ENCODE measurements at places on chromosomes 2 and 18.

- DNase-seq = no peak
These were observed 66.8 kb upstream of the RIOK3 start for GRCh38 chr18:23386317-23386716.

DNA sequence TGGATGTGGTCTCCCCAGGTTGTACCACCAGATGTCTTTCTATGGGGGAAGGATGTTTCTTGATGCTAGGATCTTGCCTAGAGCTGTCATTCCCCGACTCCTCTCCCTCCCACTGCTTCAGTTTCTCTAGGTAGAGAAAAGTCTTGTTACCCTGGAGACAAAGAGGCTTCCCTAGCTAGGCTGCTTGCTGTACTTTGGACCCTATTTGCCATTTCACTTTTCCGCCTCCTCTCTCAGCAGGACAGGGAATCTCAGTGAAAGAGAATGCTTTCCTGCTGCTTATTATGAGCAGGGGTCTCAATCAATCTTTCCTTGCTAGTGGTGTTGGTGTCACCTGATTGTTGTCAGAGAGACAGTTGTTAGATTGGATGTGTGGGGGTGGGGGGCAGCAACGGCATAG is 818.8 kb upstream of the GYPC start:
- no peak for DNase-seq

- no peak for DNase-seq
These were observed 221.7 kb upstream of the SH3BP4 start for GRCh38 chr2:234730066-234730640.

DNA sequence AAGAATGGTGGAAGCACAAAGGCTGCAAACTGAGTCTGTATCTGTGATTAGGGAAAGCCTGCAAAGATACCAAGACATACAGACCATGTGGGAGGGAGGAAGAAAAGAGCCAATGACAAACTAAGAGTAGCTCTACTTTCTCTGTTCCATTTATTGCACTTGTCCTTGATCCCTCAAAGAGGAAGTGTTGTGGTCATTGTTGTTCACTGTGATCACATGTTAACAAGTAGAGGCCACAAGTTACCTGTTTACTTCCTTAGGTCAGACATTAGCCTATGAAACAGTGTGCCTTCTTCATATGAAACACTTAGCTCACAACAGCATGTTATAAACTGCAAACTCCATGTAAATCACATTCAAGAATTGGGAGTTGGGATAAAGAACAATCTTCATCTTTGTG is 32.6 kb downstream of the MAP2 start:
- DNase-seq = no peak

- DNase-seq = no peak
These were observed 698.9 kb downstream of the GALR1 start for GRCh38 chr18:77948567-77948966.

GRCh38 chr2:130300258-130300969 is 42.3 kb upstream of the IMP4 start:
- no peak for DNase-seq

- DNase-seq = no peak
These were observed 80.9 kb downstream of the PPP1R1C start for GRCh38 chr2:182066400-182067087.

- no peak for DNase-seq
These were observed 74.1 kb downstream of the MMADHC start for GRCh38 chr2:149513461-149513860.

DNA sequence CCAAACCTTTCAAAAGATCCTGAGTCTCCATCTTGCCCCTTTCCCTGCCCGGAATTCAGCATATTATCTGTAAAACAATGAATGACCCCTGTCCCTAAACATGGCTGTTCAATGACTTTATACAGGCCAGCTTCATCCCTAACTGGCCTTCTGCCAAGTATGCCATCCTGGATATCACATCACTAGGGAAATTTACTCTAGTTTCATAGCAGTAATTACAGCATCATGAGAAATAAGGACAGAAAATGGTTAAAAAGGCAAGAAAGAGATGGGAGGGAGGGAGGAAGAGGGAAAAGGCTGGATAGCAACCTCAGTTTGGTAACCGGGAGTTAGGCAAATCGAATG is 4.4 kb downstream of the MBOAT2 start:
- no peak for DNase-seq

- no peak for DNase-seq
These were observed 41.8 kb upstream of the ATG16L1 start for GRCh38 chr2:233209533-233210171.

- DNase-seq = no peak
These were observed 58.7 kb downstream of the THADA start for GRCh38 chr2:43537137-43537536.

DNA sequence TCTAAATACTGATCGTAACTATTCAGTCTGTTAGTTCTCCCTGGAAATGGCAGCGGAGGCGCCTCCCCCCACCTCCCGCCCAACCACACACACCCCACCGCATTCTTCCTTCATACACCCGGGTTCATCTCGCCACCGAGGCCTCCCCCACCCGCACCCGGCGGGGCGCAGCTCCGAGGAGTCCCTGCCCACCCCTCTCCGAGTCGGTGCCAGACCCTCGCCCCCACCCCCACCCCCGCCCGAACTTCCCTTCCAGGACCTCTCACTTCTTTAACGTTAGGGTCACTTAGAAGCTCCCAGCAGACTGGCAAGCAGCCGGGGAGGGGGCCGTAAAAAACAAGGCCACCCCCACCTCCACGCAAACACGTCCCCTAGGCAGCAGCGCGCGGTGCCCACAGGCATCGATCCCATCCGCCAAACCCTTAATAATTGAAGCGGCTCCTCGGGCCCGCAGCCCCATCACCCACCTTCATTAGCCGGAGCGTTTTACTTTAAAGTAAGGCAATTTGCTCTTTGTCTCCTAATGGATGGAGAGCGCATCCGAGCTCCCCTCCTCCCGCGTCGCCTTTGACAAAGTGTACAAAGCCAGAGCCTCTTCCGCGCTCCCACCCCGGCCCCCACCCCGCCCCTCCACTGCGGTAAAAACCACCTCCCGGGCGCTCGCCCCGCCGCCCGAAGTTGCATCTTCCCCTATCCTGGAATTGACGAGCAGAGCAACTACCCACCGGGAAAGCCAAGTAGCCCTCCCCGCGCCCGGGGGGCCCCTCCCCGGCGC is 624 bp downstream of the ZNF516 start:
- DNase-seq = no peak

- no peak for DNase-seq
These were observed 137.7 kb upstream of the MSH6 start for GRCh38 chr2:47645246-47645645.

DNA sequence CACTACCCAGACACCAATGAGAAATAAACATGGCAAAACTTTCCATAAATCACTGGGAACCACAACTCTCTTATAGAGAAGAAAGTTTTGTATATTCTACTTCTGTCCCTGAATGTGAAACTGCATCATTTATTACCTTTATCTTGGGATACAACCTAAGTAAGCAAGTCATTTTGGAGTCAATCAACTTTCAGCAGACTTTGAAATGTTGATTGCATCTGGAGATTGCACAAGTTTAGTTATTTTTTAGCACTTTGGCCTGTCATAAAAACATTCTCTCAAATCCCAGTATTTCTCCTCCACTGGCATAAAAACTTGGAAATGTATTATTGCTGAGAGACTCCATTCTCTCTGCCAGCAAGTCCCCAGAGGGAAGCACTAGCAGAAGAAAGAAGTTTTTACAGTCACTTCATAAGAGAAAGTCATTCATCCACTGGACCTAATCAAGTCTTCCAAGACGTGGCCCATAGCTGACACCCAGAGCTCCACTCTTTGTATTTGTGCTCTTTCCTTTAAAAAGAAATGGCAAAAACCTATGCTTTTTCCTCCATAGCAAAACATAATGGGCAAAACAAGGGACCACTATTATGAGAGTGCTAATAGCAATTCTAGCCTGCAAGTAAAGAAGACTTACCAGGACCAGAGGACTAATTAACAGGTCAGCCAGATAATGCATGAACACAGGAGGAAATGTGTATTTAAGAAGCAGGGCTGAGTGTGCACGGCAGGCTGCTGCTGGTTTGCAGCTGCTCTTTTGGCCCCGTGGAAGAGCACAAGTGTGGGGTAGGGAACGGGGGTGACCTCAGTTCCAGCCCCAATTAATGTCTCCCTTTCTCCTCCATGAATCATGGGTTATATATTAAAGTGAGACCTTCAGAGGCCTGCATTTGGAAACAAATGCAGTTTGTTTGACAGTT is 171.5 kb downstream of the INO80D start:
- DNase-seq = no peak

DNA sequence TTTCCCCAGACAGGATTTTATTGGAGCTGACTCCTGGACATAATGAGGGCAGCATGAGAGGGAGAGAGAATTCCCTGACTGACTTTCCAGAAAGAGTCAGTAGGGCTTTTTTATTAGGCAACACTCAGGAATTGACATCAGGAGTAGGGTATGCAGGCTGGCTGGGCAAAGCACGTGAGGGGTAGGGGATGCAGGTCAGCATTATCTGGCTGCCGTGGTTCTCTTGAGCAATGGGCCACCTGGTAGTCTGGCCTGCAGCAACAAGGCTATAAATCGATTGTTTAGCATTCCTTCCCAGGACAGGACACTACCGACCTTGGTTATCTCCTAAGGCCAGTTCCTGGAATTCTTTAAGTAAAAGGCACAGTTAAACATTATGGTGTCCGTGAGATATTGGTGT is 160.8 kb upstream of the AGAP1 start:
- no peak for DNase-seq

GRCh38 chr2:191329841-191330240 is 84.6 kb downstream of the MYO1B start:
- no peak for DNase-seq

- no peak for DNase-seq
These were observed 123.8 kb upstream of the WDSUB1 start for GRCh38 chr2:159410276-159410675.

- no peak for DNase-seq
These were observed 5.9 kb upstream of the SPRED2 start for GRCh38 chr2:65438137-65438899.

DNA sequence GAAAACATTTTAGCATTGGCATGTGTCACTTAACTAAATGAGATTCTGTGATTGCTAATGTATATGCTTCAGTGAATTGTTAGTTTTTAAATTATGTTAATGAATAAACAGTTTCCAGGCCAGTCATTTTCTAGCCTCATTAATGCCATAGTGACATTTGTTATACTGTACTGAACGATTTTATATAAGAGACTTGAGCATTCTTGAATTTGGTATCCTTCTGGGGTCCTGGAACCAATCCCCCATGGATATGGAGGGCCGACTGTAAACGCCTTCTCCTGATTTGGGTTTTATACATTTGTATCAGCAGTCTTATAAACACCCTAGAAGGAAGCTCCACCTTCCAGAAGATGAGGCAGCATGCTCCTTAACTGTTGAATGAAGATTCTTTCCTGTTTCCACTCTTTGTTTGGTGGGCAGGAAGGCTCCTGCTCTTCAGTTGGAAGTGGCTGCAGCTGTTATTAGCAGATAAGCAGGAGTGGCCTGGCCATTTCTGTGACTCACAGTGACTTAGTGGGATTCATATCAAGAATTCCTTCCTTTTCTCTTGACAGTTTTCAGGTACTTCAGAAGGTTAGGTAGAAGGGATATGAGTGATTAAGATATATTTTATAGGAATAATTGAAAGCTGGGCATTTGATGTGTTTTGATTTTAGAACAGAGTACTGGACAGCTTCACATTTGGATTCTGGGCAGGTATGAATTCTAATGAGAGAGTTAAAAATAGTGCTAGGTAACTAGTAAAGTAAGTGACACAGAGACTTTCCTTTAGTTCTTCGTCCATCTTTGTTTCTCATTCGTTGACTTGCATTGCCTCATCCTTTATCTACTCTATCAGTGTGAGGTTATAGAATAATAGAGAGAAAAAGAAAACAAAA is 124.9 kb downstream of the PLCL1 start:
- DNase-seq = no peak

DNA sequence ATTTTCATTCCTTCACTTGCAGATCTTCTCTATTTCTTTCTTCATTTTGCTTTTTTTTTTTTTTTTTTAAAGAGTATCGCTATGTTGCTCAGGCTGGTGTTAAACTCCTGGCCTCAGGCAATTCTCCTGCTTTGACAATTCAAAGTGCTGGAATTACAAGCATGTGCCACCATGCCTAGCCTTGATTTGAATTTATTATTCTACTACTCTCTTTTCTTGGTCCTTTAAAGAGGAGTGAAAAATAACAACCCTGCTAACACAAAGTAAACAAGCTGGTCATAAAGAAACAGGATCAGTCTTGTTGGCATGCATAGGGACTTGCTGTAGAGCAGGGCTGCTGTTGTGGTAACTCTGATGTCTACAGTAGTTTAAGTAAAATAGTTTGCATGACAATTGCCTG is 1615.3 kb upstream of the ZEB2 start:
- no peak for DNase-seq

GRCh38 chr2:149313512-149313972 is 16.8 kb upstream of the LYPD6 start:
- DNase-seq = no peak

DNA sequence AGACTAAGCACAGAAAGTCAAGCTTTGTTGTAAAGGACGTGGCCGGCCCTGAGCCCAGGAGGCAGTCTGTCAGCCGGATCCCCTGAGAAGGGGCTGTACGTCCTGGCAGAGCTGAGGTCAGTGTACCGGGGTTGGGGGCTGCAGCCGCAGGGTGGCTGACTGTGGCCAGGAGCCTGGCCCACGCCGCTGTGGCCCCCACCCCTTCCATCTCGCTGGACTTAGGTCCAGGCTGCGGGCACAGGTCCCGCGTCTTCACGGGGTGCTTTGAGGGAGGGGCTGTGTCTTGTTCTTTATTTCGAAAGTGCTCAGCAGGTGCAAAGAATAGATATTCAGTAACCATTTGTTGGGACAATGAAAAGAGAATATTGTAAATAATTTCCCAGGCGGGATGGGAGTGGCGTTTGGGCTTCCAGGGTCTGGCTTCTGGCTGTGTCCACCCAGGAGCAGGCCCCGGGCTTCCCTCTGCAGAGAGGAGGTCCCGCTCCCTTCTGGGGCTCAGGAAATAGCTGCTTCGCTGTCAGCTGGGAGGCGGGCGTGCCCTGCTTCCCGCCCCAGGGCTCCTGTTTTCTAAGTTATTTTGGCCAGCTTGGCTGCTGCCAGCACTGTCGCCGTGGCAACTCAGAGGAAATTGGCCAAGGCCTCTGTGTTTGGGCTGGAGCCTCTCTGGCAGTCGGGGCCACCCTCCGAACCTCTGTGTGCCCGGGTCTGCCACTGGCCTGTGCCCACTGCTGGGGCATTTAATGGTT is 7.4 kb downstream of the NFATC1 start:
- peak; percentile 64 for DNase-seq

Measured in CD4-positive, alpha-beta T cell treated with Interferon gamma for 1 hour (primary cell).